Activated naive CD8-positive, alpha-beta T cell treated with anti-CD3 and anti-CD28 coated beads, Interleukin-2, amount 10 ng/mL, durations not matched to agents 7 days and 5 days (primary cell): ENCODE measurements at places on chromosomes 16 and 17. TPM values are rescaled to one million over a fixed set of nuclear protein-coding genes. Genes with fewer than 3 reads are reported as not detected.
A peak's percentile ranks its signal among the peaks of the same experiment; 100 is the strongest.

The GINS2 gene
- total RNA-seq: 34.2 TPM

- peak overlapping the region; percentile 94 for H3K27ac ChIP-seq
- peak overlapping the region; percentile 78 for H3K4me3 ChIP-seq
- no peaks in the 10 kb centered on the region for H3K27me3 ChIP-seq
- no peak for DNase-seq
- no peaks in the 10 kb centered on the region for H3K36me3 ChIP-seq
- peaks cover 38% of the 10 kb centered on the region for H3K4me1 ChIP-seq
Observed at GRCh38 chr17:32103476-32104113, 38.7 kb upstream of the RHOT1 start.

- H3K27ac ChIP-seq: peak overlapping the region; percentile 73
- no peak overlapping the region for H3K4me3 ChIP-seq
- H3K36me3 ChIP-seq: peaks cover 28% of the 10 kb centered on the region
- H3K4me1 ChIP-seq: peaks cover 41% of the 10 kb centered on the region
Observed at GRCh38 chr17:77096570-77097214, 44.1 kb upstream of the SEC14L1 start.

- peak overlapping the region; percentile 33 for H3K4me3 ChIP-seq
- peak overlapping the region; percentile 69 for H3K27ac ChIP-seq
- DNase-seq: no peak
- H3K27me3 ChIP-seq: no peaks in the 10 kb centered on the region
- peaks cover 45% of the 10 kb centered on the region for H3K4me1 ChIP-seq
Observed at GRCh38 chr16:87953308-87954215, 2.3 kb downstream of the BANP start.

DNA sequence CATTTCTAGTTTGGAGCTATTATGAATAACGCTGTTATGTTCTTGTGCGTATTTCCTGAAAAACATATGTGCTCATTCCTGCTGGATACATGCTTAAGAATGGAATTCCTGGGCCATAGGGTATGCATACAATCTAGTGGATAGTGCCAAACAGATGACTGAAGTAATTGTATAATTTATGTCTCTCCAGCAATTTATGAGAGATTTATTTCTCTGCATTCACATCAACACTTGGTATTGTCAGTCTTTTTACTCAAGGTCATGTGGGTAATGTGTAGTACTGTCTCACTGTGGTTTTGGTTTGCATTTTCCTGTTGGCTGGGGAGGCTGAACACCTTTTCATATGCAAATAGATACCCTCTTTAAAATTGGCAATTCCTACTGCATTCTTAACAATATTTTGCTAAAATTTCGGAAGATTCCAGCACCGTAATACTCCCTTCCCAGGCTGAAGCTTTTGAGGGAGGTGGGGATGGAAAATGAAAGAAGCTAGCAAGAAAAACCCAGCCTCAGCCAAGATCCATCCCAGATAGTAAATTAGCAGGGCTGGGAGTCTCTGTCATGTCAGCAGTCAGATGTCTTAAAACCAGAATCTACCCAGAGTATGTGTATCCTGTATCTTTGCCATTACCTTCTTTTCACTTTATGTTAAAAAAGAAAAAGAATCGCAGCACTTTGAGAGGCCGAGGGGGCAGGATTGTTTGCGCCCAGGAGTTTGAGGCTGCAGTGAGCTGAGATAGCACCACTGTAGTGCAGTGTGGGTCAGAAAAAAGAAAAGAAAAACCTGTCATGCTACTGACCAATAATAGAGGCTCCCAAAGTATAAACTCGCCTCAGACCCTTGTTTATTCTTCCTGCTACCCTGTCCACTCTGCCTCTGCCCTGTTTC lies 204.9 kb downstream of the LGALS9B start:
- H3K36me3 ChIP-seq: peaks cover 17% of the 10 kb centered on the region
- H3K27ac ChIP-seq: peak overlapping the region; percentile 85
- peaks cover 30% of the 10 kb centered on the region for H3K4me1 ChIP-seq
- no peaks in the 10 kb centered on the region for H3K27me3 ChIP-seq
- peak overlapping the region; percentile 66 for H3K4me3 ChIP-seq

The KRTAP4-5 gene
- total RNA-seq: not detected

GRCh38 chr17:48351911-48352332 lies 78.1 kb downstream of the SKAP1 start:
- H3K36me3 ChIP-seq: peaks cover 8% of the 10 kb centered on the region
- no peak overlapping the region for H3K4me3 ChIP-seq
- H3K4me1 ChIP-seq: peaks cover 8% of the 10 kb centered on the region

- no peak overlapping the region for H3K4me3 ChIP-seq
- no peak overlapping the region for H3K27ac ChIP-seq
- no peaks in the 10 kb centered on the region for H3K27me3 ChIP-seq
Observed at GRCh38 chr16:25747160-25747758, 55.5 kb downstream of the HS3ST4 start.

The GGNBP2 gene
- total RNA-seq: 134 TPM

DNA sequence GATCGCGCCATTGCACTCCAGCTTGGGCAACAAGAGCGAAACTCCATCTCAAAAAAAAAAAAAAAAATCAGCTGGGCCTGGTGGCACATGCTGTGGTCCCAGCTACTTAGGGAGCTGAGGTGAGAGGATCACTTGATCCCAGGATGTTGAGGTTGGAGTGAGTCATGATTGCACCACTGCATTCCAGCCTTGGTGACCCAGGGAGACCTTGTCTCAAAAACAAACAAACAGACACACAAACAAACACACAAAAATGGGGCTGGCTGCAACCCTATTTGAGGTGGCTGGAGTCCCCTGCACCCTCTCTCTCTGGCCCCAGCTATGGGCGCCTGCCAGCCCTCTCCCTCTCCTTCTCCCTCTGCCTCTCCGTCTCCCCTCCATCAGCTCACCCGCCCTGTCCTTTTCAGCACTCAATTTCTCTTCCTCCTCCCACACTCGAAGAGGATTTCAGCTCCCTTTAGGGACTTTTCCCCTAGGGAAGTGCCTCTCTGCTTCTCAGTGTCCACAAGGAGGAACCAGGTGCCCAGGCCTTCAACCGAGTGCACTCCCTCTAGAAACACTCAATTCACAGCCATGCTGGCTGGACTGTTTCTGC lies 17.5 kb upstream of the TFAP4 start:
- no peak for DNase-seq
- H3K27ac ChIP-seq: no peak overlapping the region
- H3K4me3 ChIP-seq: no peak overlapping the region
- peaks cover 22% of the 10 kb centered on the region for H3K27me3 ChIP-seq
- peaks cover 2% of the 10 kb centered on the region for H3K4me1 ChIP-seq

The DNAI2 gene
- total RNA-seq: 1.2 TPM

The KRT40 gene
- not detected for total RNA-seq

The CHST5 gene
- total RNA-seq: not detected

DNA sequence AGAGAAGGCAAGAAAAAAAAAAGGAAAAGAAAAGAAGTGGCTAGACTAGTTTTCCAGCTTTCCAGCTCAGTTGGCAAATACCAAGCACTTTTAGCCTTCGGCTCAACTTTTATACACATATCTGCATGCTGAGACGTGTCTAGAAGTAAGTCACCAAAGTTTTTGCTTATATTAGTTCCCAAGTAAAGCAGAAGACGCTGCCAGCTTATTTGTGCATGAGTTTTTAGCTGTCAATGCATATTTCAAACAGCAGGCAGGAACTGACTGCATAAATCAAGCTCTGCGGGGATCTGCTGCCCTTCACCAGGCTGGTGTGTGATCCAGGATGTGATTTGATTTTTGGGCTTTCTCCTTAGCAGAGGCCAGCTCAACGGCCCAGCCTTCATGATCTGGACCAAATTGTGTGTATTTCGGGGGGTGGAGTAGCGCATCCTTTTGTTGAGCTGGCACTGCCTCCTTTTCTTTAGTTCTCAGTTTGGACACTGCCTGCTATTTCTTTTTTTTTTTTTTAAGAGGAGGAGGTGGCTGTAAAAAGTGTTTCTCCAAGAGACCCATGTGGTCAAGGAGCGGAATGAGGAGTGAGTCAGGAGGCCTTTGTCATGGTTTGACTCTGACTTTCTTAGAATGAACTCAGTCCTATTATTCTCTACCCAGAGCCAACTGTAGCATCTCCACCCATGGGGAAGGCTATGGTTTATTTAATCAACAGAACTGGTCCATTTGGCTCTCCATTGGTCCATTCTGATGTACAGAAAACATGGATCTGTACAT lies 162.6 kb upstream of the XYLT1 start:
- no peaks in the 10 kb centered on the region for H3K36me3 ChIP-seq
- H3K4me1 ChIP-seq: no peaks in the 10 kb centered on the region
- peaks cover 23% of the 10 kb centered on the region for H3K27me3 ChIP-seq
- H3K4me3 ChIP-seq: no peak overlapping the region
- DNase-seq: no peak

- no peaks in the 10 kb centered on the region for H3K27me3 ChIP-seq
- no peak overlapping the region for H3K4me3 ChIP-seq
- H3K4me1 ChIP-seq: peaks cover 2% of the 10 kb centered on the region
- H3K27ac ChIP-seq: no peak overlapping the region
- H3K36me3 ChIP-seq: no peaks in the 10 kb centered on the region
- DNase-seq: no peak
Observed at GRCh38 chr17:38547444-38547843, 58.3 kb downstream of the SRCIN1 start.

DNA sequence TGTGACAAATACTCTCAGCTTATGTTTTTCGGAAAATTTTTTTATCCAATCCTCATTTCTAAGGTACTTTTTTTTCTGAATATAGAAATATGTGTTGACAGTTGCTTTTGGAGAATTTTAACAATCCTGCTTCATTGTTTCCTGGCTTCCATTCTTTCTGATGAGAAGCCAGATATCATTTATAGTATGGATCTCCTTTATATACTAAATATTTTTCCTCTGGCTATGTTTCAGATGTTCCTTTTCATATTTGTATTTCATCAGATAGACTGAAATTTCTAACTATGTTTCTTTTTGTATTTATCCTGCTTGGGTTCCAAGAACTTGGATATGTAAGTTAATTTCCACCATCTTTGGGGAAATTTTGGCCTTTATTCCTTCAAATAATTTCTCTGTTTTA lies 138.9 kb upstream of the CDH11 start:
- H3K27me3 ChIP-seq: no peaks in the 10 kb centered on the region
- DNase-seq: no peak
- H3K4me1 ChIP-seq: no peaks in the 10 kb centered on the region
- H3K27ac ChIP-seq: no peak overlapping the region

The EVI2A gene
- 78.3 TPM for total RNA-seq

The CMTM2 gene
- 1.3 TPM for total RNA-seq

- H3K36me3 ChIP-seq: peaks cover 1% of the 10 kb centered on the region
- no peak overlapping the region for H3K4me3 ChIP-seq
- DNase-seq: no peak
- no peaks in the 10 kb centered on the region for H3K4me1 ChIP-seq
- no peak overlapping the region for H3K27ac ChIP-seq
- no peaks in the 10 kb centered on the region for H3K27me3 ChIP-seq
Observed at GRCh38 chr16:54055864-54056263, 230.7 kb downstream of the IRX3 start.

- H3K4me3 ChIP-seq: peak overlapping the region; percentile 15
- DNase-seq: no peak
- peaks cover 4% of the 10 kb centered on the region for H3K36me3 ChIP-seq
- peaks cover 10% of the 10 kb centered on the region for H3K27me3 ChIP-seq
- peaks cover 25% of the 10 kb centered on the region for H3K4me1 ChIP-seq
- H3K27ac ChIP-seq: peak overlapping the region; percentile 39
Observed at GRCh38 chr16:71956486-71956885, 43.7 kb downstream of the PKD1L3 start.

GRCh38 chr17:40071313-40072039 lies 8.7 kb downstream of the THRA start:
- H3K4me3 ChIP-seq: no peak overlapping the region
- H3K36me3 ChIP-seq: no peaks in the 10 kb centered on the region
- no peak overlapping the region for H3K27ac ChIP-seq

The C17orf113 gene
- 0.53 TPM for total RNA-seq

The SPATA32 gene
- total RNA-seq: 0.53 TPM

DNA sequence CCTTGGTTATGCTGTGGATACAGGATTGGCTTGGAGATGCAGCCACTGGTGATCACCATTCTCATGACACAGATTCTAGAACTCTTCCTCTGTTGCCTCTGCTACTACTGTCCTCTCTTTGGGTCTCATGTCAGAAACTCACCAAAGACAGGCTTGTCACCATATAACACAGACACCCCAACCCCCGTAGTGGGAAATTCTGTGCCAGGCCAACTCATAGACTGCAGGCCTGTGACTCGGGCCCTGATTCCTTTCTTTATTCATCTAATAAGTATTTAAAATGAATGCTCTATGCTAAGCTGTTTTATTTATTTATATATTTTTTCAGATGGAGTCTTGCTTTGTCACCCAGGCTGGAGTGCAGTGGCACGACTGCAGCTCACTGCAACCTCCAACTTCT lies 9.5 kb downstream of the CYB5D2 start:
- peaks cover 2% of the 10 kb centered on the region for H3K4me1 ChIP-seq
- no peak overlapping the region for H3K4me3 ChIP-seq
- H3K27ac ChIP-seq: no peak overlapping the region

GRCh38 chr17:35936063-35936462 lies 5.5 kb upstream of the RDM1 start:
- H3K4me1 ChIP-seq: peaks cover 6% of the 10 kb centered on the region
- peaks cover 4% of the 10 kb centered on the region for H3K36me3 ChIP-seq
- no peak overlapping the region for H3K27ac ChIP-seq
- no peak overlapping the region for H3K4me3 ChIP-seq
- DNase-seq: no peak

The TBC1D3G gene
- not detected for total RNA-seq

The SLC52A1 gene
- total RNA-seq: 1.4 TPM

The TUBG1 gene
- total RNA-seq: 55.6 TPM

The CDH16 gene
- total RNA-seq: not detected

The MTSS2 gene
- total RNA-seq: 4.6 TPM

The METTL23 gene
- 54.1 TPM for total RNA-seq

DNA sequence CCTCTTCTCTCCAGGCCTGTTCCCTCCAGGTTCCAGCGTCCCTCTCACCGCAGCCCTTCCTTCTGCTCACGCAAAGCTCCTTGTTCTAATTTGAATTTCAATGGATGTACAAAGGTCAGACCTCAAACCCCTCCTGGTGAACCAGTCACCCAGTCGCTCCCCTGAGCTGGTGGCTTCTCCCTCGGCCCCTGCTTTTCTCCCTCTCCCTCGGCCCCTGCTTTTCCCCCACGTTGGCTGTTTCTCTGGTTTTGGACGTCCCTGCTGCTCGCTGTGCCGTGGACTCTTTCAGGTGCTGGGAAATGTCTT lies 8.6 kb upstream of the MSLN start:
- H3K27ac ChIP-seq: no peak overlapping the region
- H3K36me3 ChIP-seq: no peaks in the 10 kb centered on the region
- H3K27me3 ChIP-seq: peaks cover 7% of the 10 kb centered on the region
- peaks cover 2% of the 10 kb centered on the region for H3K4me1 ChIP-seq

DNA sequence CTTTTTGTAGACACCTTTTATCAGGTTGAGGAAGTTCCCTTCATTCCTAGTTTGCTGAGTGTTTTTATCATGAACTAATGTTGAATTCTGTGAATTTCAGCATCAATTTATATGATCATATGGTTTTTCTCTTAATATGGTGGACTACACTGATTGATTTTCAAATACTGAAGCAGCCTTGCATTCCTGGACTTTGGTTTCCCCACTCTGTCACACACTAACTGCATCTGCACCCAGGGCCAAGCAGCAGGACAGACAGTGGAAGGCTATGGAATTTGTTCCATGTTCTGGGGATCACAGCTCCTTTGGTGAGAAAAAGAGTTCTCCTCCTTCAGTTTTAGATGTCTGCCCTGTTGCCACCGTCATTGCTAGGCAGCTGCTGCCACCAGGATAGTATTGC lies 7.8 kb downstream of the TERF2 start:
- no peak overlapping the region for H3K4me3 ChIP-seq
- H3K27me3 ChIP-seq: no peaks in the 10 kb centered on the region
- peaks cover 27% of the 10 kb centered on the region for H3K36me3 ChIP-seq

GRCh38 chr17:34499576-34499975 lies 79.8 kb upstream of the TMEM132E start:
- no peak overlapping the region for H3K27ac ChIP-seq
- peaks cover 4% of the 10 kb centered on the region for H3K4me1 ChIP-seq
- no peaks in the 10 kb centered on the region for H3K36me3 ChIP-seq
- no peak for DNase-seq
